ENCODE measurements at places on chromosomes 2 and 18.

GRCh38 chr2:10966056-10966455 lies 54.3 kb downstream of the KCNF1 start:
- no peak for DNase-seq

DNA sequence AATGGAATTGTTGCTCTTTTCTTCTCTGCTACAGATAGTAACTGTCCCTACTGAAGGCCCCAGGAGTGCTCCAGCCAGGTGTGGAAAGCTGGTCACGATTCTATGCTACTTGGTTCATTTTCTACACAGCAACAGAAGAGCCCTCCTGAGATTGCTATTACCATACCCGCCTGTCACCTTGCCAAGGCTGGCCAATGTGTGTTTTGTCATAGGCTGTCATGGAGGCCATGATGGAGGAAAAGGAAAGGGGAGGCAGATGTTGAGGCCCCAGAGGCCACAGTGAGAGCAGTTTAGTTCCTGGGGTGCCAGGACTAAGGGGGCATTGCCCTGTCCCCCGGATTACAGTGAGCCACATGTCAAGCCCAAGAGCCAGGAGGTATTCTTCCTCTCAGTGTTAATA lies 952 bp downstream of the ELMOD3 start:
- DNase-seq = no peak

DNA sequence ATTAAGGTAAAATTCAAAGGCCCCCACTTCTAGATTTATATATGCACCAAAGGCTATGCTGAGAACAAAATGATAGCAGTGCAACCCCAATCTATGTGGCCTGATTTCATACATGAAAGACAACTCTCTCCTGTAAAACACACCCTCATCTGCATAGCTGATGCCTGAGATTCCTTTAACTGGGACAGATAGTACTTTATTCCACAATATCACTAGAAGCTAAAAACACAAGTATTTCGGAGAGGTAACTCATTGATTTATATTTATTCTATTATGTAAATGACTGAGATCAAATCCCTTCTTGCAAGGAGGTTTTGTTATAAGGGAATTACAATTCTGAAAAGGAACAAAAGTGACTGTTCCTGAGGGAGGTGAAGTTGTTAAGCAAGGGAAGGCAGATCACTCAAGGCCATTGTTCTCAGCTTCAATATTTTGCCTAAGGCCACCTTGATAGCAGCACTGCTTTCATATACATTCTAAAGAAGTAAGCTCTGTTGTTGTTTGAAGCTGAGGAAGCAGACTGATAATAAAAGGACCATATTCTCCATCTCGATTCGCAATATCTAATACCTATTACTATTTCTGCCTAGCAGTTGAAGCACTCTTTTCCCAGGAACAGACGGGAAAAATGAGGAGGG lies 471.0 kb upstream of the CDH7 start:
- no peak for DNase-seq

- DNase-seq = no peak
Observed at GRCh38 chr2:41622301-41622700, 425.5 kb upstream of the PKDCC start.

DNA sequence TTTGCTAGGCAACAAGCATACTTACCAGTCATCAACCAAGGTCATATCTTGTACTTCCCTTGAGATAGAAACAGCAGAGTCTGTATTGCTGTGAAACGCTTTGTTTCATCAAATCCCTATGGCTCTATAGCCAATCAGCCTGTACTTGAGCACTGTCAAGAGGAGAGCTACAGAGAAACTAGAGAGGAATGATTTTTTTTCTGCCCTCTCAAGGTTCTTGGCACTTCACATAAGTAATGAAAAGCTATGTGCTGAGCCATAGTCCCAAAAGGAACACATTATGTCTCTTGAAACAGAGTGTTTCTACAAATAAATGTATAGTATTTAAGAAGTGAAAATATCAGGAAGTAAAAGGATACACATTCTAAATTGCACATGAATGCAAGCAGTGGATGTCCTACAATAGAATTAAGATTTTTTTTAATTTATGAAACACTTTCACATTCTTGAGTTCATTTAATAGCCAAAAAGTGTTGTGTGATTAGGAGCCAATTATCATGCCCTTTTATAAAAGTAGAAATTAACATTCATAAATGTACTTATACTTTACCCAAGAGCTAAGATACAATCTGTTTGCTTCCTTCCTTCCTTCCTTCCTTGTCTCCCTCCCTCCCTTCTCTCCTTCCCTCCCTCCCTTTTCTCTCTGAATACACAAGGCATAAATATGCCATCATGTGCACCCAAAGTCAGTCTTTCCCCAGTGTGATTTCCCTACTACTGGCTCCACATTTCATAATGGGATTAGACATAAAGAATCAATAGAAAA lies 131.8 kb downstream of the CSRNP3 start:
- no peak for DNase-seq

DNA sequence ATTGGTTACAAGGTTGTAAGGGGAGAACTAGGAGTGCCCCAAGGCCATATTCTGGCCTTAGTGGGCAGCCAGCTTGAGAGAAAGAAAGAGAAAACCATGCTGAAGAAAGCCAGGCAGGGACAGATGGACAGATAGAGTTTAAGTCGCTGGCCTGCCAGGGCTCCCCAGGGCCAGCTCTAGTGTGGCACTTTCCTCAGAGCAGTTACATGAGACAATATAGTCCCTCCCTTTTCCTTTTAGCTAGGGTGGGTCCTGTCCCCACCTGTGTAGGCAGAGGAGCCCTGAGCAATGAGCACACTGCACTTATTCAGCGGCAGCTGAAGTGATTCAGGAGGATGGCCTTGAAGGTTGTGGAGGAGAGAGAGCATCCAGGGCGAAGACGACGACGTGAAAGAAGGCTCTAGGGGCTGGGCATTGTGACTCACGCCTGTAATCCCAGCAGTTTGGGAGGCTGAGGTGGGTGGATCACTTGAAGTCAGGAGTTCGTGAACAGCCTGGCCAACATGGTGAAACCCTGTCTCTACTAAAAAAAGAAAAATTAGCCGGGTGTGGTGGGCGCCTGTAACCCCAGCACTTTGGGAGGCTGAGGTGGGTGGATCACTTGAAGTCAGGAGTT lies 152.0 kb upstream of the SLC1A4 start:
- peak; percentile 48 for DNase-seq

- no peak for DNase-seq
Observed at GRCh38 chr2:102880731-102881130, 118.9 kb downstream of the TMEM182 start.

GRCh38 chr2:207944334-207944733 lies 81.0 kb downstream of the PLEKHM3 start:
- no peak for DNase-seq

- no peak for DNase-seq
Observed at GRCh38 chr2:48724278-48724677, 31.2 kb downstream of the LHCGR start.

DNA sequence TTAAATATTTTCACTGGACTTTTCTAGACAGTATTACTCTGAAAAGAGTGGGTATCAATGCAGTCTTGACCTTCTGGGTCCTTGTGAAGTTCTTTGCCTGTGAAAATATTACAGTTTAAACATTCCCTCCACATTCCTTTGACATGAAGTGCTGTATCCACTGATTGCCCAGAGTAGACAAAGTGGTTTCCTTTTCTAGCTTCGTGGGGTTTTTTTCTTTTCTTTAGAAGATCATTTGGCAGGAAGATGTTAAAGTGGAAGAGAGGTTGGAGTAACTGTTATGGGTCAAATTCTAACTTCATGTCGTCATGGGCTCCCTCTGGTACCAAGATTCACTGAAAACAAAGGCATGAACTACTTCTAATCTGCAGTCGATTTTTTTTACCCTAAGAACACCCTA lies 496.9 kb downstream of the EPHA4 start:
- DNase-seq = peak; percentile 73

- DNase-seq = no peak
Observed at GRCh38 chr2:218829868-218830451, 1.6 kb downstream of the PRKAG3 start.

DNA sequence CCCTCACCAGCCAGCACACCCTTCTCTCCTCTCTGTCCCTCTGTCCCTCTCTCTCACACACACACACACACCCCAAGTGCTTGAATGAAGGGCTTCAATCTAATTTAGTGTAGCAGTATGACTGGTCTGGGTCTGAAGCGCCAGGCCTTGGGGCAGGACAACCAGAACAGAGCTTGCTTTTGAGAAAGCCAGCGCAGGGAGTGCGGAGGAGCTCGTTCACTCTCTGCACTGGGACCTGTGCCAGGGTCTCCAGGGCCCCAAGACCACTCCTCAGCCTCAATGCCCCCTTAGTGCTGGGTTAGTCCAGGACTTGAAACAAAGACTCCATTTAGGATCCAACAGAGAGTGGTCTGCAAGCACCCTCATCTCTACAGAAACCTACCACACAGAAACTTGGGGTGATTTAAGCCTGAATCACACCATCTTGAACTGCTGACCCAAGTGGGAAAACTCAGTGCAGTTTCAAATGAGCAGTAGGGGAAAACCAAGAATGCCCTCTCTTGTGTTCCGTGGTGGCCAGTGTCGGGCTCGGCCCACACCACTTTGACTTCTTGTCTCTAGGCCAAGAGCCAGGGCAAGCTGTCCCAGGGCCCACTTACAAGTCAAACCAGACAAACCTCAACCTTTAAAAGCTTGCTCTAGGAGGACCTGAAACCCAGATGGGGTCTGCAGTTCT lies 66.6 kb upstream of the WIPF1 start:
- no peak for DNase-seq

GRCh38 chr2:111028720-111029119 lies 92.0 kb upstream of the BCL2L11 start:
- no peak for DNase-seq

DNA sequence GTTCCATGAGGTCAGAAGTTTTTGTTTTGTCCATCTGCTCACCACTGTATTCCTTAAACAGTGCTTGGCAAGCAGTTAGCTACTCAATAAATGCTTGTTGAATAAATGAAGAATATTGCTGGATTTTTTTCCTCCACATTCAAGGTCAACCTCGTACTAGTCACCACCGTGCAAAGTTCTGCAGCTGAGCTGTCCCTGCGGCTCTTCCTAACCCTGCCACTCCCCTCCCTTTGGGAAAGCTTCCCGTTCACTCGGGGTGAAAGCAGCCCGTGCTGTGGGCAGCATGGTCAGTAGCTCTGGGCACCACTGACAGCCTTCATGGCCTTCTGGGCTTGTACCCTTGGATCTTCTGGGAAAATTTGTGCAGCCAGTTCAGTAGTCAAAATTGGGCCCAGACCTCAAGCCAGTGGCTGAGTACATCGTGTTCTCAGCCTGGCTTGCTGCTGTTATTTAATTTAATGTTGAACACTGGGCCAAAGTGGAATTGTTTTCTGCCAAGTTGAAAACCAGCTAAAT lies 469.3 kb upstream of the RAB12 start:
- DNase-seq = no peak

DNA sequence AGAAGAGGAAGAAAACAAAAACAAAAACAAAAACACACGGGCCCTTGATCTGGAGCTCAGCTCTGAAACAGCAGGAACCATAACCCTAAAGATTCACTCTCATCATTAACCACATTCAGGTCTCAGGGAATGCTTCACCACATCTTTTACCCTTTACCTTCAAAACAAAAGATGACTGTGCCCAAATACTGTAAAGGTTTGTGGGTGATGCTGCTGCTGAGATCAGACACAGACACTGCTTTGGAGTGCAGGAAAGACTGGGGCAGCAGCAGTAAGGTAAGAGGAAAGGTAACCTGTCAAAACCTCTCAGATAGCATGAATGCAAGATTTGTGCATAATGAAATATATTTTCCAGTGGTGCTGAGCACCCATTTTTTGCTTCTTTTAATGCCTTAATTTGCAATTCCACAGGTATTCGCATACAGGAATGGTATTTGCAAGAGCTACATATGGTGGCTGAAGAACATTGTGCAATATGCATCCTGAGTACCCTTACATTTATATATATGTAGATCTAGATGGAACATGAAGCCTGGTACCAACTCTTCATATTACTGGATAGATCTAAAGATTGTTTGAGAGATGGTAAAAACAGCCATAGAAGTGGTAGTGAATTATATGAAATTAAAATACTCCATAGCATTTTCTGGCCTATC lies 4.1 kb upstream of the FLACC1 start:
- DNase-seq = no peak

DNA sequence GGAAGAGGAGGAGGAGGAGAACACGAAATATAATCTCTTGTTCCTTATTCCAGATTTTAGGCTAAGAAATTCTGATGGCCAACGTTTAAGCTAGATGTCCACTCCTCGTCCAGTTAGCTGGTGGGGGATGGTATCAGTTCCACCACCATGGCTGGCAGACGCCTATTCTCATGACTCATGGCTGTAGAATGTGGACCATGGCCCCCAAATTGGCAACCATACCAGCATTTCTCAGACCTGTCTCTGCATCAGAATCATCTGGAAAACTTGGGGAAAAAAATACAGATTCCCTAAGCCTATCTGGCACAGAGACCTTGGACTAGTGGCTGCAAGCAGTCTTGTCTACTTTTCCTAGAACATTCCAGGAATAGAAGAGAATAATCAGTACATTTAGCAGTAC lies 267.7 kb upstream of the SIX2 start:
- DNase-seq = peak; percentile 31

- DNase-seq = no peak
Observed at GRCh38 chr18:27948986-27949385, 227.9 kb downstream of the CDH2 start.

GRCh38 chr2:234135750-234136221 lies 85.3 kb downstream of the SPP2 start:
- DNase-seq = peak; percentile 91
